ENCODE measurements at places on chromosomes 5 and 9.

GRCh38 chr5:1106385-1107166 lies 5.3 kb downstream of the SLC12A7 start:
- no peak for DNase-seq

DNA sequence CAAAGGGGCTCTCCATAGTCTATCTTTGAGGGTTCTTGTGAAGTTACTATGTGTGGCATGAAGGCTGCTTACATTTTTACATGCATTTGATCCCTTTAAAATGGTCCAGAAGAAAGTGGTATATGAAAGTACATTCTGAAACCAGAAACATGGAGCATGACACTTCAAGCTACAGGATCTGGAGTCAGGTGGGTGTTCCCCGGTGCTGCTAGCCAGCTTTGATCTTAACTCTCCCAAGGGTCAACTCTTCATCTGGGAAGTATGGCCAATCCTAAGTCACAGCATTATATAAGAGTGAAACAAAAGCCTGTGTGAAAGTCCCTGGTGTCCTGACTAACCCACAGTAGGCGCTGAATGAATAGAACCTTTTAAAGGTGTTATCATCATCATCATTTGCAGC lies 91.0 kb upstream of the TAS2R1 start:
- no peak for DNase-seq

GRCh38 chr5:64763948-64764503 lies 4.5 kb downstream of the SREK1IP1 start:
- no peak for DNase-seq

DNA sequence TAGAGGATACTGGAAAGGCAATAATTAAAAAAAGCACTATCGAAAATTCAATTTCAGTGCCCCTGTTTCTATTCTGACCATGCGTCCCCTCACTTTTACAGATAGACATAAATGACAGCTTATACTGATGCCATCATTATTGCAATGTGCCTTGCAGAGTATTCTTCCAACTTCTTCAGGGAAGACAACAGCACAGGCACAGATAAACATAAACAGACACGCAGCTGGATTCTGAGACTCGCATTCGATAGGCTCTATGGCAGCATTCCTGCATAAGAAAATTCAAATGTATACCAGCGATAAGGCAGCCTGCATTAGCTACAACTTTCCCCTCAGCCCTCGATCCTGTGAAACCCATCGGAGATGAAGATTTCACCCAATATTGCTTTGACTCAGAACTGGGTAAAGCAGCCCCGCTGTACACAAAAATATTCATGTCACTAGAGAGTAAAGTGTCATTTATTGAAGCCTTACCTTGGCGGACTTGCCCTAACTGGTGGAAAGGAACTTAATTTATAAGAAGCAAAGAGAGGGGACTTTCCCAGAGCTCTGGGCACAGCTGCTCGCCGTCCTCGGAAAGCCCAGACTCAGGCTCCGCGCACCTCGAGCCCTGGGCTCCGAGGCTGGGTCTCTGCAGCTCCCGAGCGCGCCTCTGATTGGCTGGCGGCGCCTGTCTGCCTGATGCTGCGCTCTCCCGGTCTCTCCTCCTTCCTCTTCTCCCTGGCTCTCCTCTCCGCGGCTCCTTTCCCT lies at the start of gene CDH18:
Gene CDH18 (minus strand): TSS at position 589 of the 750 bp plus-strand sequence. CDS start 149,214 bp downstream, outside the sequence.
- no peak for DNase-seq

GRCh38 chr9:1709347-1709746 lies 305.8 kb upstream of the SMARCA2 start:
- DNase-seq: no peak

GRCh38 chr5:138186002-138186447 lies 7.1 kb downstream of the KIF20A start:
- no peak for DNase-seq

- DNase-seq: no peak
These were observed 590.4 kb downstream of the PRELID2 start for GRCh38 chr5:145244788-145245187.
